ENCODE measurements at places on chromosomes 4 and X.

GRCh38 chr4:155478336-155478835 lies 101.6 kb upstream of the MAP9 start:
- no peak for DNase-seq

- DNase-seq, result no peak
Measured at GRCh38 chrX:24148121-24148520, 1.4 kb upstream of the ZFX start.

DNA sequence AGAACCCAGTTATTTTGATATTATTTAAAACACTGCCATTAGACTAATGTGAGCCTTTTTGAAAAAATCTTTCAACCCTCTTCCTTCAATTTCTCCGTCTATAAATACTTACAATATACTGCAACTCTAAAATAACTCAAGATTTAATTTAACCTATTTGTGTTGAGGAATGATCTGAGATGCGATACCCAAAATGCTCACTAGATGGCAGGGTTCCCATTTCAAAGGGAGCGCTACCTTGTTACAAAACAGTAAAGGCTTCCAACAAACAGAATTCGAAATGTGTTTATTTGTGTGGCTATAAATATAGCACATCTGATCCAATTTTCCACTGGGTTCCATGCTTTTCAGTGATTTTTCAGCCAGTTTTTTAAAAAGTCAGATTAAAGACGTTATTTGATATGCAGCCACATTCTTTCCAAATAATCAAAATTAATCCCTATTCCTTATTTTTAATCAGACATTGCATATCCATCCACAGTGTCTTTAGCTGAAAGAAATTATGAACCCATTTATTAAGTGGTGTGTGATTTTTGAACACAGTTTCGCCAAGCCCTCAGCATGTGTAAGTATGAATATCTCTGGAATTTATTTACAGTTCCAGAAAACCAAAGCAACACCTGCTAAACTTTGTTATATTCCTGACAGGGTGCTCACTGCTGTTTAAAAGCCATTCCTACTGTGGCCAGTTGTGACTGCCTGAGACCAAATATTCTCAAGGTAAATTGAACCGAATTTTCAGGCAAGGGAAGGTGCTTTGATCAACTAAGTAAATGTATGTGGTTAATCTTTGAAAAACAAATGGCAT lies 668.0 kb upstream of the LCORL start:
- no peak for DNase-seq

DNA sequence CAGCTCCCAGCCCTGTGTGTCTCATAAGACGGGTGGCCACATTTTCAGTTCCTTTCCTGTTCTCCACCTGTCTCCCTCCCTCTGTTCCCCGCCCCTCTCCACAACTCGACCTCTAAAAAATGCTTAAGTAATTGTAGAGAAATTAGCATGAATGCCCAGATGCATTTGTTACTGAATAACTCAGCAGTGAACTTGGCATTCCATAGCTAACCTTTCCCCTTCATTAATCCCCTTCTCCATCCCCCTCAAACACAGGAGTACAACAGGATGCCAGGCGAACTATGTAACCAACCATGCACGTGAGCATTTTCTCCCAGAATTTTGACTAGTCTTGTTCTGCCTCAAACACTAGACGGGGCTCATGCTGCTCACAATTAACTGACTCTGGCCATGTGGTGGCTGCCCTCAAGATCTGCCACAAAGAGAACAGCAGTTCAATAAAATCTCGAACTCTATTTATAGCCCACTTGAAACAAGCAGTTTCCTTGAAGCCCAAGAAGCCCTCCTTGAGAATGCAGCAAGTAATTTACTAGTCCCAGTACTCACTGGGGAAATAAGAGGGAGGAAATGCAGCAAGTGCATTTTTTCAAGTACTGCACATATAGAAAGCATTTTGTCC lies 351.2 kb downstream of the ARHGAP24 start:
- DNase-seq, result no peak

- no peak for DNase-seq
Measured at GRCh38 chrX:131646106-131646505, 102.2 kb downstream of the OR13H1 start.

- DNase-seq, result no peak
Measured at GRCh38 chr4:184453365-184454160, 20.8 kb downstream of the IRF2 start.

- no peak for DNase-seq
Measured at GRCh38 chr4:39522068-39522467, 5.2 kb downstream of the UGDH start.

- no peak for DNase-seq
Measured at GRCh38 chr4:81694176-81694913, 222.6 kb upstream of the RASGEF1B start.

- no peak for DNase-seq
Measured at GRCh38 chr4:85370400-85371032, 104.4 kb upstream of the ARHGAP24 start.

DNA sequence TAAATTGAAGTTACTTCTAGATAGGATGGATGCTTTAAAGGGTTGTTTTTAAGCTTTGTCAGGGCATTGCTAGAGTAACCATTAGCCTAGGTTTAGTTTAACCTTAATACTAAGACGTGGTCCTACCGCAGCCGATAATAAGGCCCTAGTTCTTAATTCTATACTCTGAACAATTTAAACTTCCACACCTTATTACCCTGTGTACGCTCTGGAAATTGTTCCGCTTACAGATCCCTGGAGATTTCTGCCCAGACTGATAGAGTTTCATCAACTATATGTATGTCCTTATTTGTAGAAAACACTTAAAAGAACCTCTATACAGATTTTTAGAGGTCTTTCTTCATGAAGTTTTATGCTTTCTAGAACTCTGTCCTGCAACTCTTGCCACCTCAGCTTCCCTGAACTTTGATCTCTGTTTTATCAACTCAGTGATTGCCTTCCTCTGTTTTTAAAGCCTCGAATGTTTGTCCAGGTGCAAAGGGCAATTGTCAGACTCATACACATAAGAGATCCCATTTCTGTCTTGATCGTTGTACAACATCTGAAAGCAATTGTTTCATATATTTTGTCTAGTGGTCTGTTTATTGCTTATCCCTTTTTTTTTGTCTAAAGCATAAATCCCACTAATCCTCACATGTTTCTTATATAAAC lies 71.1 kb upstream of the VCX start:
- no peak for DNase-seq

- DNase-seq, result no peak
Measured at GRCh38 chr4:90841676-90842075, 714.5 kb downstream of the CCSER1 start.

DNA sequence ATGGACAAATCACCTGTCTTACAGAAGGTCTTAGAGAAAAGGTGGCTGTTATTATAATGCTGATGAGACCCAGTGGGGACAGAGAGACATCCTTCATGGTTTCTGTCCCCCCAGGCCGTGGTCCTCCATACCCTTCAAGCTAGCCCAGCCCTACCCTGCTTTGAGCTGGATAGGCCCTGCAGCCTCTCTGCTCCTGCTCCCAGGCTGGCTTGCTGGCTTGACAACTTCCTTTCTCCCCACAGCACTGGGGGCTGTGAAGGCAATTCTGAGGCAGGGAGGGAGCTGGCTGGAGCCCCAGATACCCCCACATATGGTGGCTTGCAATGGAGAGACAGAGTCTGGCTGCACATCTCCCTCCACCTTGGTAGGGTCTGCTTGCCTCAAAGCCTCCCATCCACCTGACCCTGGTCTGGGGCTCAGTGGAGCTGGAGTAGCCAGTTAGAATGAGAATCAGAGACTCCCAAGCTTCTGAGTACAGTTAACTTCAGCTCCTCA lies 118.2 kb downstream of the PJA1 start:
- DNase-seq, result no peak

DNA sequence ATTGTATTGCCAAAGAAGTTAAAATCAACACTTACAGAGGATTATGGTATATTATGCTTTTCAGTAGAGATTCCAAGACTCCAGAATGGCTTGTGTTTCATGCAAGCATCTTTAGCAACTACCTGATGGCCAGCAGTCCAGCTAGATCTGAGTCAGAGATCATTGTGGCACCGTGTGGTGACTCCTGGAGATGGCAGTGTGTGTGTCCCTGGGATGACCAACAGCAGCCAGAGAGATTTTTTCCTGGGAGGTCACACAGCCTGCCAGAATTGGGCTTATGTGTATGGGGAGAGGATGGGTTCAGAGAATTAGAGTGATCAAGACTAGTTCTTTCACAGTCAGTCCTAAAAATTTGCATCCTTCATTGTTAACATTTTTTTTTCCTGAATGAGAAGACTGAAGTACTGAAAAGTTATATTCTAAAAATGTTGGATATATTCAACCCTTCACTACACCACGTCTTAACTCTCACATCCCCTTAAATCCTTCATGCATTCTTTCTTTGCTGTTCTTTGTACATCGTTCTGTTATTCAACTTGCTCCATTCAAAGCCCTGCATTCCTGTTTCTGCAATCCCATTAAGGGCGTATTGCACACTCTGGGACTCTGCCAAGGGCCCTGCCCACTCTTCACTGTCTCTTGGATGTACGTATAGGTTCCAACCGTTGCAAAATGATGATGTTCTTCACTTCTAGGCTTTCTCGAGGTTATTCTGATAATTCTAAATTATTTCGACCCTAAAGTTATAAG lies 12.4 kb downstream of the TENM3 start:
- DNase-seq, result no peak

- DNase-seq, result no peak
Measured at GRCh38 chr4:1249731-1250526, 999 bp upstream of the CTBP1 start.

DNA sequence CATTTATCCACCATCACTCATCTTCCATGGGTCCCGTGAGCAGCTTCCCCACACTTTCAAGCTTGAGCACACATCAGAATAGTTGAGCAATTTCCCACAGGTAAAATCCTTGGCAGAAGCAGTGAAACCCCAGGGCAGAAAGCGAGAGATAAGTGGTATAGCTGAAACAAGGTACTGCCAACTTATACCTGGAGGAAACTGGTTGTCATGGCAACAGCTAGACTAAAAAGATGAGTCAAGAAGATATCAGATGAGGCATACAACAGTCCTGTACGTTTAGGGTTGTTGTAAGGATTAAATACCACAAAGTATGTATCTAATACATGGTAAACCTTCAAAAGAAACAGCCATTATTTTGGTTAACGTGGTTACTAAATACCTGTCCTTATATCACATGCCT lies 66.9 kb upstream of the PHOX2B start:
- DNase-seq, result no peak

DNA sequence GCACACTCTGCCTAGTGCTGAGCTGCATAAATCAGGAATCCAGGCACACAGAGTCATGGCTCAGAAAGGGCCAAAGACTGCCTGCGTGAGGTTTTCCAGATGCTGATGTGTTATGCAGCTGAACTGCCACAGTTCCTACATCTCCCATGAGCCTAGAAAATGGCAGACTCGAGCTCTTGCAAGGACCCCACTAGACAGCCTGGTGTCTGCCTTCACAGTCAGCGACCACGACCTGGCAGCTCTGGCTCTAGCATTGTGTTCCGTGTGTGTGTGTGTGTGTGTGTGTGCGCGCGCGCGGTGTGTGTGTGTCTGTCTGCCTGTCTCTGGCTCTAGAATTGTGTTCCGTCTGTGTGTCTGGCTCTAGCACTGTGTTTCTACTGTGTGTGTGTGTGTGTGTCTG lies 203.6 kb upstream of the AGTR2 start:
- no peak for DNase-seq

- DNase-seq, result no peak
Measured at GRCh38 chr4:36427696-36428095, 146.3 kb downstream of the DTHD1 start.

DNA sequence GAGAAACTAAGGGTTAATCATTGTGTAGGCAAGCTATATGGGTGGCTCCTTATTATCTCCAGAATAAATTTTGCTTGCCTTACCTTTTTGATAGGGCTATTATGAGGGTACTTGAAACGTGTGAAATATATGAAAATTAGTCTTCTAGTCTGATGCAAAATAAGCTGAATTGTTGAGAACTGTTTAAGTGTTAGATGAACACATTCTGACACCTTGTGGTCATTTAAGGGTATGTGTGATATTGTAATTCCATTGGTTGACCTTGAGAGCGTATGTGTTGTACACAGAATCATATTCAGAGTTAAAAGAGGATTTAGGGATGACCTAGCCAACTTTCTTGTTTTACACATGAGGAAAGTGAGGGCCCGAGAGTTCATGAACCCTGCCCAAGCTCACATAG lies 44.6 kb upstream of the LINC00632 start:
- no peak for DNase-seq

DNA sequence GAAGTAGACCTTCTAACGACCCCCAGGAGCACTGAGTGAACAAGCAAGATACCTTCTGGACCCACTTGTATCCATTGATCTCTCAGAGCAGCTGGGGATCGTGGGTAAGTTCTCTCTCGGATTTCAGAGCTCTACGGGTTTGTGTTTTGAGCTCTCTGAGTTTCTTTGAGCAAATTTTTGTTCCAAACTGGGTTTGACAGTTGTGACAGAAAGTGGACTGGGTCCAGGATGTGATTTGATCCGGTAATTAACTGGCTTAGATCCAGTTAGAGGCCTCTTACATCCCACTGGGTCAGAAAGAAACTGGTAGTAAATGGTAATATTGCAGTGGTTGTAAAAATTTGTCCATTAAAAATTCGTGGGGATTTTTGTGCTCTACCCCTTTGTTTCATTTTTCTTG lies 459.2 kb downstream of the INPP4B start:
- no peak for DNase-seq

DNA sequence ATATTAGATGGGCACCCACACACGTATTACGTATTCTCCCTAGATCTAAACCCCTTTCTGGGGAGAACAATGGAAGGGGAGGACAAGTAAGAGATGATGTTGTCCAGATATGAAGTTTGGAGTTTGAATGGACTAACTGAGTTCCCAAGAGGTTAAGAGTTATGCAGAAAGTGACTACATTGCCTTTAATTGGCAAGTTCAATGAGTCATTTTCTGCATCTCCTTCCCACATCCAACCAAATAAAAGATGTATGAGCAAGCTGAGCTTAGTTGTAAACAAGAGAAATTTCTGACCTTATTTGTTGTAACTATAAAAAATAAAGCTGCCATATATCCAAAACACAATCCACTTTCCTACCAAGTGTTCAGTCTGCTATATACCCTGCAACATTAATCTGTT lies 50.5 kb downstream of the TIGD2 start:
- no peak for DNase-seq

GRCh38 chr4:98963538-98964433 lies 31.7 kb upstream of the METAP1 start:
- no peak for DNase-seq

DNA sequence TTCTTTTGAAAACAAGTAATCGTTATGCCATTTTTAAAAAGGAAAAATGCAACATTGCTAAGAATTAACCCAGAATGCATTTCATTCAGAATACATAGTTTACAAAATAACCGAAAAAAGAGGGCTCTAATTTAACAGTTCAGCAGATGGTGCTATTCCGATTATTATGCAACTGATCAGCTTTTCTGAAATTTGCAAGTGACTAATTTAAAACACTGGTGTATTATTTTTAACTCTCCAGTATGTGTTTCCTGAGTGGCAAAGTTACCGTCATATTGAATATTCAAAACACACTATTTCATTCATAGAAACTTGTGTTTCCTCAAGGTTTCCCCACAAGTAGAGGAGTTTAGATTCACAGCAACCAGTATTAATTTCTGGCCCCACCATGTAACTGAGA lies 21.1 kb downstream of the ZBTB49 start:
- DNase-seq, result no peak

DNA sequence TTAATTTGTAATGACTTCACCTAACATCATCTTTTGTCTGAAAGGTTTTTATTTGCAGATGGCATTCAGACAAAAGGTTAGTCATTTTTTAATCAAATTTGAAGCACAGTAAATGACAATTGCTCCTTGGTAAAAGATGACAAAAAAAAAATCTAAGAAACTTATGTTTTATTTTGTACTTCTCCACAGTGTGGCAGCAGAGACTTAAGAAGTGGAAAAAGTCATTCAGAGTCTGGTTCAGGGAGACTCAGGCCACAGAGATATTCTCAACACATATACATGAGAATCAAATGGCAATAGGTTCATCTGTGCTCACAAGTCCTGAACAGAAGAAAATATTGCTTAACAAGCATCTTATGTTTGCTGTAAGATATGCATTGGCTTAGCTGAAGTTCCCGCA lies 436.2 kb downstream of the KCNIP4 start:
- no peak for DNase-seq
